ENCODE measurements at places on chromosomes 2 and 18.

DNA sequence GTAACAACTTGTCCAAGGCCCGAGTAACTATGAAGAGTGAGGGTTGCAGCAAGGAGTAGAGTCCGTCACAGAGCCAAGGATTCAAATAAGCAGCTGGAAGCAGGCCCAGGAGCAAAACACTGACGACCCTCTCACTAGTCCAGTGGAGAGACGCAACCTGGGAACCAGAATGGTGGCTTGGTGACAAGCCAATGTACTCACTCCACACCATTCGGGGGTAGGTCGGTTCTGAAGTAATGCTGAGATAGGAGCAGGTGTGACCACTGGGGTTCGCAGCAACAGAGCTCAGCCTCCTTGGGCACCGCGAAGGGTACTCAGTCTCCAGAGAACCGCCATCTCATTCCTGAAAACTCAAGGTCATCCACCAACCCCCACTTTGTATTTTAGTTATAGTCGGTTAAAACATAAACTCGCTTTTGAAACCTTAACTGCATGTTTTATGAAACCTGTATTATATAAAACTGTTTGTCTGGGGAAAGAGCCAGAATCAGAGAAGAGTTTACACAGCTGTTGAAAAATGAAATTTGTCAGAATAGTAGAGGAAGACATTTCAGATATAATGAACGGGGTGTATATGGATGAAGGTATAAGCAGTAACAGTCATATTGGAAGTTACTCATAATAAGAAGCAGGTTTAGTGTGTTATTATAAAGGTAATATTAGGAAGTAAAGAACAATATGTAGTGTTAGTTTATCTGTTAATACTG is 8.6 kb downstream of the ANKRD62 start:
- no peak for DNase-seq

GRCh38 chr2:236089271-236090026 is 78.7 kb downstream of the GBX2 start:
- DNase-seq = no peak

DNA sequence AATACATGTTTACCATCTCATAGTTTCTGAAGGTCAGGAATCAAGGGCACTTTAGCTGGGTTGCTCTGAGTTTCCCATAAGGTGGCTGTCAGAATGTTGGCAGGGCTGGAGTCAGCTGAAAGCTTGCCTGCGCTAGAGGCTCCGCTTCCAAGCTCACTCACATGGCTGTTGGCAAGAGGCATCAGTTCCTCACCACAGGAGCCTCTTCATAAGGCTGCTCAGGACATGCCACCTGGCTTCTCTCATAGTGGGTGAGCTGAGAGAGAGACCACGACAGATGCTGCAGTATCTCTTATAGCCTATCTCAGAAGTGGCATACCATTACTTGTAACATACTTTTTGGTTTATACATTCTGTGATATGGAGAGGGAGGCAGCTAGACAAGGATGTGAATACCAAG is 7.2 kb downstream of the HADHB start:
- no peak for DNase-seq

DNA sequence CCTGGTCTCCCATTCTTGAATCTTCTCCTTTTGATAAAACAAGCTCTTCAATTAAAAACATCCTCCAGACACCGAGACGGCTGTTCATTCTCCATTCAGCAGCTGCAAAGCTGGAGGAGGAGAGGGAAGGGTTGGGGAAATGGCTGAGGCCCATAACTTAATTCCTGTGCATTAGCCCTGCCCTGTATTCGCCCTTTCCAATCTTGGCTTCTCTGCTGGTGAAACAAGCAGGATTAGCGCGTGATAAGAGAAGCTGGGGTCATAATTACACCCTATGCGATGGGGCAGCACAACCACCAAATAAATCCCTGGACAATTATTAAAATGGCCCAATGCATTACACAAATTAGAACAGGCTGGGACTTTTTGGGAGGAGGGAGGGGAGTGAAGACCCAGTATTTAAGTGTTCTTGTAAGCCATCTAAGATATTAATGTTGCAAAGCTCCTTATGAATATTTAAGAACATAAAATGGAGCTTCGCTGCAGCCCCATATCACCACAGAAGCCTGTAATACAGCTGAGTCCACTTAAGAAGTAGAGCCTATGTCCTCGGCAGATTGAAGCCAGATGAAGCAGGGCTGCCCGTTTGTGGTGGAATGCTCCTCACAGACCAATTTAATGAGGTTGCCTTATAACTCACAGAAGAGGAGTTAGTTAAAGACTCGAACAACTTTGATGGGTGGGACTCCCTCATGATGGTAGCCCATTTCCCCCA is 176.6 kb upstream of the SKOR2 start:
- no peak for DNase-seq

DNA sequence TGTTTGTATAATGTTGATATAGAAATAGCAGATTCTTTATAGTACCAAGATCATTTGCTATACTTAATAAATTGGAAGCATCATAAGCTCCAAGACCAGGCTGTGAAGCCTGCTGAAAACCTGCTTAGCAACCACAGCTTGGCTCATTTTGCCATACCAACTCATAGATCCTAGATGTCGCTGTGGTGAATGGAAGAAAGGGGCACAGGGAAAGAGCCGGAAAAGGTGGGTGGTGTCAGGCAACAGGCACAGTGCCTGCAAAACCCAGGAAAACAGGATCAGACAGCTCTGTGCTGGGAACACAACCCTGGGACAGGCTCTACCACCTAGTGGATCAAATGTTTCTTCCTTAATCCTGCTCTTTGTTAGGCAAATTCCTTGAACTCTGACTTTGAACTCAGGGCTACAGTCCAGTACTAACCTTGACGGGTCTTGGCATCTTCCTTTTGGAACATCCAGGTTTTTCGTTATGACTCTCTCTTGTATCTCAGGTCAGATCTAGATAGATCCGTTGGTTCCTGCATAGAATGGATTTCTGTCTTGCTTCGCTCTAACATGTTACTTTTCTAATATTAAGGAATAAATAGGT is 31.6 kb downstream of the TWSG1 start:
- DNase-seq = no peak

GRCh38 chr2:45919711-45920111 is 268.2 kb downstream of the PRKCE start:
- no peak for DNase-seq

- no peak for DNase-seq
Observed at GRCh38 chr18:75478996-75479880, 51.7 kb upstream of the SMIM21 start.

DNA sequence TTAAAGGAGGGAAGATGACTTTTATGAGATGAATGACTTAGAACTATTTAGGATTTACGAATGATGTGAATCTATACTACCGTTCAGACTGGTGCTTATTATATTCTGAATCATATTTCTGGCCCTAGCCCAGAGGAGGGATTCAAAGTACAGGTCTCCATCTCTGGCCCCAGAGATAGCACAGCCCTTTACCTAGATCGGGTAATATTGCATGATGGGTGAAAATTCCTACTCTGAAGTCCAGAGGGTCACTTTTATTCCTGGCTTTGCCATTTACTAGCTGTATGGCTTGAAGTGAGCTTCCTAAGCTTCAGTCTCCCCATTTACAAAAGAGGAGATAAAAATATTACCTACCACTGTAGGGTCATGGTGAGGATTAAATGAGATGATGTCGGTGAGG is 135.8 kb upstream of the OSR1 start:
- DNase-seq = no peak

- no peak for DNase-seq
Observed at GRCh38 chr2:194686569-194686968, 970.5 kb upstream of the SLC39A10 start.

- no peak for DNase-seq
Observed at GRCh38 chr2:157526070-157526469, 82.2 kb upstream of the CYTIP start.

- DNase-seq = no peak
Observed at GRCh38 chr2:110115291-110116032, at the start of gene MALL. Gene MALL (minus strand): TSS chr2:110115822. CDS start chr2:110115792, 30 bp downstream.

GRCh38 chr2:132446444-132446843 is 29.8 kb downstream of the GPR39 start:
- no peak for DNase-seq

- no peak for DNase-seq
Observed at GRCh38 chr18:62992877-62993365, 277.6 kb downstream of the PHLPP1 start.

GRCh38 chr2:227460833-227461232 is 11.1 kb upstream of the AGFG1 start:
- DNase-seq = no peak

- no peak for DNase-seq
Observed at GRCh38 chr2:170502361-170503130, 212.6 kb upstream of the SP5 start.

DNA sequence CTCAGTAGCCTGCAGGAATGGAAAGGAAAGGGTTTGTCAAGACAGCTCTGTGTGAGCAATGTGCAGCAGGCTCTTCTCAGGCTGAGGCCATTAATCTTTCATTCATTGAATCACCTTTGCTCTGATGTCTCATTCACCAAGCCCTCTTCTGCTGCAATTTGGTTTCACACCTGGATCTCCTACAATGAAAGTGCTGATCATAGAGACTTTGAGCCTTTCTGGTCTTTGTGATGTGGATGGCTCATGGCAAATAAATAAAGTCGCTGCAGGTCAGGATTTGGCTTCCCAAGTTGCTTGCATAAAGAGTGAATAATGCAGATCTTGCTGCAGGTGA is 95.8 kb upstream of the SPRED2 start:
- DNase-seq = no peak

DNA sequence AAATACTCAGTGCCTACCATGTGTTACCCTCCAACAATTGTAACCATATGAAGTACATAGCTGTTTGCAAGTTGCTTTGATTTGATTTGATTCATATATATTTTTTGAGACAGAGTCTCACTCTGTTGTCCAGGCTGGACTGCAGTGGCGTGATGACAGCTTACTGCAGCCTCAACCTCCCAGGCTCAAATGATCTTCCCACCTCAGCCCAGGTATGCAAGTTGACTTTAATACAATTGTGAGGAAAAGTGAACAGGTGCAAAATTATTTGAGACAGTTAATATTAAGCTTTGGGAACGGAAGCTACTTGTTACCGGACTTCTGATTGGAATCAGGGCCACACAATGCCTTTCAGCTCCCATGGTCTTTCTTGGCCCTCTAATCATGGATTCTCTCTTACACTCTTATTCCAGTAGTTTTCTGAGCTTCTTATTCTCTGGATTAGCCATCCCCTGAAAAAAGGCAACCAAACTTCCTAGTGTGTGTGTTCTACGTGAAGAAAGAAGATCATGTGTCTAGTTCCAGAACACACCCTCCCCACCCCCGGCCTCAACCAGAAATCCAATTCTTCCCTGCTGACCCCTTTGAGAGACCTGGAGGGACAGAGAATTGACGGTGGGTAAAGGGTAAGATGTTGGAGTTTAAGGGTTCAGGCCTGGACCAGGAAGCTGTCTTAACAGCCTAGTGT is 1.1 kb upstream of the RPL37A start:
- no peak for DNase-seq

GRCh38 chr2:29420464-29420863 is 305.2 kb downstream of the CLIP4 start:
- DNase-seq = no peak

DNA sequence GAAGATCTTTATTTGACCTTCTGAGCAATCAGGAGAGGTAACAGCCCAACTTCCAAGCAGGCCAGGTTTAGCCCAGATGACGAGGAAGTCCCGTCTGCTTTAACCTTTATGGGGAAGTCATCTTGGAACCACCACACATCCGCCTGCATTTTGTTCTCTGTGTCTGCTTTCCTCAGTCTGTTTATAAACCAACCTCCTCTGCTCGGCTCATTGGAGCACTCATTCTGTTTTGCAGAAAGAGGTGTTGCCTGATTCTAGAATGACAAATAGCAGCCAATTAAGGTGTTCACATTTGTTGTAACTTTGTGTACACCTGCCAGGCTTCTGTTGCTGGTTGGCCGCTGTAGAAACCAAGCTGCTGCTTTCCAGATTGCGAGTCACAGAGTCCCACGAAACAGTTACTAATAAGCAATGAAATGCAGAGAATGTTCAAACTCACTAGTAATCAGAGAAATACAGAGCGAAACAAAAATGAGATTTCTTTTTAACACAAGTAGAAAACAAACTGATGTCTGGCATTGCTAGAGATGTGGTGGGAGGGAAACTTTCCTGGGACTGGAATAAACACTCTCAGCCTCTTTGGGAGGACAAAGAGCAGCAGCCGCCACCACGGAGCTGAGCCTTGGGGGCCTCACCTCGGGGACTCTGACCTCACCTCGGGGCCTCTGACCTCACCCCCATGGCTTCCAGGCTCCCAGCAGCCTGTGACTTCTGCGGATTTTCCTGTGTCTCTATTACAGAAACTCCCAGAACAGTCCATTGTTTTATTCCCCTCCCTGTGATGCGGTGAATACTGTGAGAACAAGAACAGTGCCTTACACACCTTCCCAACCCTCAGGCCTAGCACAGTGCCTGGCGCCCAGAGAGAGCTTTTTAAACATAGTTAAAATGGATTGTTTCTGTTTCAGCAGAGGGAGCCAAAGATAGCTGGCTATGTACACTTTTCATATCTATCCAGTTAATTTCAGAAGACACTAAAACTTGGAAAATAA is 64.0 kb downstream of the MBP start:
- DNase-seq = no peak

GRCh38 chr18:56678836-56679565 is 27.8 kb downstream of the WDR7 start:
- DNase-seq = no peak

GRCh38 chr2:82790206-82791021 is 1668.7 kb downstream of the SUCLG1 start:
- no peak for DNase-seq

DNA sequence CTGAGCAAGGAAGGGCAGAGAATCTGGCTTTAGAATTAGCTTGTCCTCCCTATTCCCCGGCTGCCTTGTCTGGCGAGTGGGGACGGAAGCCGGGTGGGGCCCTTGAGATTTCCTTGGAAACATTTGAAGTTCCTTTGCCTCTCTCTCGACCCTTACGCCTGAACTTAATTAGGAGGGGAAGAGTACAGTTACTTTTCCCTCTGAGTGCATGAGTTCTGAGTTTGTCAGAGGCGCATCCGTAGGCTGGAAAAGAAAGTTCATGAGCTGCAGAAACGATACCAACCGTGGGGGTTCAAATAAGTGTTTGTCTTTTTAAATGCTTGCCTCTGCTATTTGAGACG is 468 bp downstream of the PIKFYVE start:
- DNase-seq = no peak

GRCh38 chr2:187299122-187299906 is 148.7 kb downstream of the CALCRL start:
- DNase-seq = no peak

DNA sequence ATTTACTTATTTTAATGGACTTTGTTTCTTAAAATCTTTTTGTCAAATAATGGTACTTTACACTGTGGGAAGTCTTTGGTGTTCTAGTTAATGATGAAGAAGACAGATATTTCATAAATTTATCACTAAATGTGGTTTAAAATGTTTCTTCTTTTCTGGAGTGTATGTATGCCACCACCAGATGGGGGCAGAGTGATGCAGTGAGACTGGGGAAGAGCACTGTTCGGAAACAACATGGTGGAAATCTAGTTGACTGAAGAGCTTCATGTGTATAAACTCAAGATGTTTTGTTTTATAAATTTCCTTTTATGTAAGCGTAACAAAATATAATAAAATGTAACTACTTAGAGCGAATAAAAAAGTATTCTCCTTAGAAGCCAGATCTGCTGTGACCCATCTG is 195.1 kb downstream of the KCNE4 start:
- DNase-seq = no peak

- DNase-seq = no peak
Observed at GRCh38 chr2:2919574-2920365, 457.8 kb downstream of the EIPR1 start.

All from effector CD8-positive, alpha-beta T cell (primary cell).